Heart right ventricle (tissue), 16 donors: ENCODE measurements at places on chromosomes 7 and 10. TPM values are rescaled to one million over a fixed set of nuclear protein-coding genes. Genes with fewer than 3 reads are reported as not detected.

DNA sequence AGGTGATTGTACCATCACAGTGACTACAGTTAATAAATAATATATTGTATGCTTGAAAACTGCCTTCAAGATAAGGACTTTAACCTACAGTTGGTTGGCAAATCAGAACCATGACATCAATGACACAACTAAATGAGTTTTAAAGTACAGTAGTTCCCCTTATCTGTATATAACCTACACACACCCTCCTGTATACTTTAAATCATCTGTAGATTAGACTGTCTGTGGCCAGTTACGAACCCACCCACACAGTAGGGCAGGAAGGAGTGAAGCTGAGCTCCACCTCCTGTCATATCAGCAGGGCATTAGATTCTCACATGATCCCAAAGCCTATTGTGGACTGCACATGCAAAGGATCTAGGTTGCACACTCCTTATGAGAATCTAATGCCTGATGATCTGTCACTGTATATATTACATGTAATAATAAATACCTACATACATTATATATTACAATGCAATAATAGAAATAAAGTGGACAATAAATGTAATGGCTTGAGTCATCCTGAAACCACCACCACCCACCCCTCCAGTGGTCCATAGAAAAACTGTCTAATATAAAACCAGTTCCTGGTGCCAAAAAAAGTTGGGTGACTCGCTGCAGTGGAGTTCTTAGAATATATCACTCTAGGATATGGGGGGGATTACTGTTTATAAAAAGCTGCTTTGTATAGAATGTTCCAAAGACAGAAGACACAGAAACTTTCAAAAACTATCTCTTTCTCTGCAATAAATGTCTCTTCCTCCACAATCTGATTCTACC is 5.6 kb downstream of the TPK1 start:
- H3K27ac ChIP-seq = no peak overlapping the region
- H3K27me3 ChIP-seq = no peaks in the 10 kb centered on the region
- no peaks in the 10 kb centered on the region for H3K36me3 ChIP-seq
- no peak overlapping the region for H3K4me3 ChIP-seq

- no peaks in the 10 kb centered on the region for H3K36me3 ChIP-seq
- H3K27ac ChIP-seq = no peak overlapping the region
- no peaks in the 10 kb centered on the region for H3K4me1 ChIP-seq
- DNase-seq = no peak
These were observed 129.0 kb upstream of the TCF7L2 start for GRCh38 chr10:112821038-112821437.

DNA sequence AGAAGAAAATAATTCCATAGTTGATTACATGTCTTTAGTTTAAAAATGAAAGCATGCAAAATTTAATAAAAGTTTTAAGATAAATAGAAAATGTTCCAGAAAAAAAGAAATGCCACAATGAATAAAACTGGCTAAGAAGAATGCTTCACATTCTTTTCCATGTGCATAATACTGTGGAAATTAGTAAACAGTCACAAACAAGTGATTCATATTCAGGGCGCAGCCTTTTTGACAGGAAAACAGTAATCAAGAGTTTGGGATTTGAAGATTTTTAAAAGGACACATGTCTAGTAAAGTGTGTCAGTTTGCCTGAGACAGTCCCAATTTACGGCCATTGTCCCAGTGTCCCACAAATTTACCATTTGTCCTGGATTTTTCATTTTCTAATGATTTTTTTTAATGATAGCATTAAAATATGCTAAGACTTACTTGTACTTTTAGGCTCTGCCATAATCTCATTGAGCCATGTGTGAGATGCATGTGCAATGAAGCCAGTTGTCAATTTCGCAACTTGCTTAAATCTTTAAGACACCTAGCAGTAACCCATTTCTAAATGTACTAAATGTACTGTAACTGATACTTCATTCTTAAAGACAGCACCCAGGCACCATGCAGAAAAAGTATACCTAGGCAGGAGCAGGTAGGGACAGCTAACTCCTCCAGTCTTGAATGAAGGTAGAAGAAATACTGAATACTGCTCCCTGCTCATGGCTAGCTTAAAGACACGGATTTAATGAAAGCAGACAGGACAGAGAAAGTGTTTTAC is 46.9 kb downstream of the ZNF438 start:
- peaks cover 35% of the 10 kb centered on the region for H3K4me1 ChIP-seq
- H3K36me3 ChIP-seq = no peaks in the 10 kb centered on the region
- H3K27ac ChIP-seq = peak overlapping the region; percentile 17
- H3K27me3 ChIP-seq = no peaks in the 10 kb centered on the region

GRCh38 chr10:5644930-5645329 is 21.5 kb downstream of the ASB13 start:
- H3K4me3 ChIP-seq = no peak overlapping the region
- peak overlapping the region; percentile 81 for H3K27ac ChIP-seq
- DNase-seq = no peak
- H3K27me3 ChIP-seq = no peaks in the 10 kb centered on the region

- H3K4me1 ChIP-seq = no peaks in the 10 kb centered on the region
- H3K27me3 ChIP-seq = no peaks in the 10 kb centered on the region
These were observed 75.2 kb downstream of the PPP1R3C start for GRCh38 chr10:91557651-91558111.

DNA sequence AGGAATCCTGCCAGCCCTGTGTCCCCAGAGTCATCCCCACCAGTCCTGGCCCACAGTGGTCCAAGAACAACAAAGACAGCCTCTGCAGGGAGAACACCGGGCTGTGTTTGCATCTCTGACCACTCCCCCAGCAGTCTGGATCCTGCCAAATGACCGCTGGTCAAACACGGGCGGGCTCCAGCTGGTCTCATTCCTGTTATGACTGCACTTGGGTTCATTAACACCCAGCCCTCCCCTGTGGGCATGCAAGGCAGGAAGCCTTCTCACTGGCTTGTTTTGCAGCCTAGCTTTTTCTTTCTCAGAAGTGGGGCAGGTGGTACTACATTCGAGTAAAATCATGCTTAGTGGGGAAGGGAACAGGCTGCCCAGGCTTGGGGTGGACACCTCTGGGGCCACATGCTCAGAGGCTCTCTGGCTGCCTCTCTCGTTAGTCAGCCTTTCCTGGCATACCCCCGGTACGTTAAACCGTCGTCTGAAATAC is 190.0 kb downstream of the PLXNA4 start:
- H3K4me1 ChIP-seq = no peaks in the 10 kb centered on the region
- H3K36me3 ChIP-seq = no peaks in the 10 kb centered on the region
- peak; percentile 38 for DNase-seq
- H3K27me3 ChIP-seq = no peaks in the 10 kb centered on the region
- H3K4me3 ChIP-seq = no peak overlapping the region

DNA sequence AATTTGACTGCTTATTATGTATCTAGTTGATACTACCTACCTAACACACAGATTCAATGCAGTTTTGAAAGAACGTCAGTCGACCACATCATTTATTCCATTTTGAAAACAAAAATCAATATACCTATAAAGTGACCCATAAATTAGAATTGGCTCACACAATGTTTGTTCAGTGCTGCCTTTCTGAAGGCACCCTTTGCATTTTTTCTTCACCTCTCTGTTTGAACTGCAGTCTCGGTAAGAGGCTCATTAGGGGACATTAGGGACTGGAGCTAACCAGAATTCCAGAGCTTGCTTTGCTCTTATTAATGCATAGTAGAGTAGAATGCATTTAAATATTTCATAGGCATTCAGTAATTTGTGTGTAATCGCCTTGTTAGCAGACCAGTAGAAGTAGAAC is 234.1 kb downstream of the FOXP2 start:
- H3K36me3 ChIP-seq = no peaks in the 10 kb centered on the region
- H3K27me3 ChIP-seq = no peaks in the 10 kb centered on the region

GRCh38 chr10:73746721-73747120 is 2.5 kb downstream of the SEC24C start:
- no peak for DNase-seq
- no peak overlapping the region for H3K4me3 ChIP-seq
- no peaks in the 10 kb centered on the region for H3K27me3 ChIP-seq
- no peak overlapping the region for H3K27ac ChIP-seq

- H3K27me3 ChIP-seq = no peaks in the 10 kb centered on the region
- H3K27ac ChIP-seq = no peak overlapping the region
- no peak for DNase-seq
- H3K36me3 ChIP-seq = no peaks in the 10 kb centered on the region
- H3K4me1 ChIP-seq = no peaks in the 10 kb centered on the region
- H3K4me3 ChIP-seq = no peak overlapping the region
These were observed 728.8 kb upstream of the IGFBP3 start for GRCh38 chr7:46649876-46650275.

DNA sequence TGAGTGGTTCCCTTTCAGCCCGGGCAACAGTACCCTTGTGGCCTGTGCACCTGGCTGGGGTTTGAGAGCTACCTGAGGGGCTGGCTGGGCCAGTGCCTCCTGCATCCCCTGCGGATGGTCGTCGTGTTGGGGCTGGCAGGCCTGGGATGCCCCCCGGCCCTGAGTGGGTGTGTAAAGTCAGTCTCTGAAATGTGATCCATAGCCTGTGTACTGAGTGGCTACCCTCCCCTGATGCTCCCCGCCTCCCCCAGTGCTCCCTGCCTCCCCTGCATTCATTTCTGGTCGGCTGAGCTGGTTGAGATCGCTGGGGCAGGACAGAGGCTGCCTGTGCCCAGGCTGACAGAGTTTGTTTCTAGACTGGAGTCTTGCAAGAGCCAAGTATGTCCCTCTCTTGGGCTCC is 9.3 kb downstream of the ZNF316 start:
- H3K27ac ChIP-seq = no peak overlapping the region
- H3K4me3 ChIP-seq = no peak overlapping the region
- H3K27me3 ChIP-seq = no peaks in the 10 kb centered on the region
- DNase-seq = no peak
- H3K4me1 ChIP-seq = no peaks in the 10 kb centered on the region

DNA sequence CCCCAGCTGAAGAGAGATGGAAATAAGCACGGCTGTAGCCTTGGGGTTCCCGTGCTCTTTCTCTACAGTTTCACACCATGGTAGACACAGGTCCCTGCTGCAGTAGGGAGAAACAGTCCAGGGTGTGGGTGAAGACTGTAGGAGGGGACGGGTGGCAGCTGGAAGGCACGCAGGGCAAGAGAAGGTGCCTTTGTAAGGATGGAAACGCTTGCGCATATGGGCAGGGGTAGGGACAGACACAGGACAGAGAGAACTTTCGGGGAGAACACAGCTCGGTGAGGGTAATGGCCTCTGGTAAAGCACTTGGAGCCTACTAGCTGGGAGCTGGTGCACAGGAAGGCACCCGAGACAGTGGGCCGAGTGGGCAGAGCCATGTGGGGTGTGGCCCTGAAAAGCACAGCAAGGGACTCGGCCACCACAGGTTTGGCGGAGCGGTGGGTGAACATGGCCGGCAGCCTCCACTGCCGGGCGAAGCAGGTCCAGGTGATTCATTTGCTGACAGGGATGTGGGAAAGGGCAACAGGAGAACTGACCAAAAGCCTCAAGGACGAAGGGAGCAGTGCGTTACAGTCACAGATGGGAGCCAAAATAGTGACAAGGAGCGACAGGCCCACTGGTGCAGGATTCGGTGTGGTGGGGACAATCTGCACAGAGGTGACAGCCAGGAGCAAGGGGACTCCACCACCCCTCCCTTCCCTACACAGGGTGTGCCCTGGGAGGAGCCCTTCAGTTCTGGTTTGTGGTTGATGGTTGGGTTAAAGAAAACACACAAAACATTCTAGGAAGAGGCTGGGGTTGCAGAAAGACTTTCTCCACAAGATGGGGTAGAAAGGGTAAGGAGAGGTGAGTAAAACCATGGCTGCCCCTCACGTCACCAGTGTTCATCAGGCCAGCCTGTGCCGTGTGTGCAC is 97.1 kb downstream of the VOPP1 start:
- peaks cover under 1% of the 10 kb centered on the region for H3K4me1 ChIP-seq
- no peak for DNase-seq

DNA sequence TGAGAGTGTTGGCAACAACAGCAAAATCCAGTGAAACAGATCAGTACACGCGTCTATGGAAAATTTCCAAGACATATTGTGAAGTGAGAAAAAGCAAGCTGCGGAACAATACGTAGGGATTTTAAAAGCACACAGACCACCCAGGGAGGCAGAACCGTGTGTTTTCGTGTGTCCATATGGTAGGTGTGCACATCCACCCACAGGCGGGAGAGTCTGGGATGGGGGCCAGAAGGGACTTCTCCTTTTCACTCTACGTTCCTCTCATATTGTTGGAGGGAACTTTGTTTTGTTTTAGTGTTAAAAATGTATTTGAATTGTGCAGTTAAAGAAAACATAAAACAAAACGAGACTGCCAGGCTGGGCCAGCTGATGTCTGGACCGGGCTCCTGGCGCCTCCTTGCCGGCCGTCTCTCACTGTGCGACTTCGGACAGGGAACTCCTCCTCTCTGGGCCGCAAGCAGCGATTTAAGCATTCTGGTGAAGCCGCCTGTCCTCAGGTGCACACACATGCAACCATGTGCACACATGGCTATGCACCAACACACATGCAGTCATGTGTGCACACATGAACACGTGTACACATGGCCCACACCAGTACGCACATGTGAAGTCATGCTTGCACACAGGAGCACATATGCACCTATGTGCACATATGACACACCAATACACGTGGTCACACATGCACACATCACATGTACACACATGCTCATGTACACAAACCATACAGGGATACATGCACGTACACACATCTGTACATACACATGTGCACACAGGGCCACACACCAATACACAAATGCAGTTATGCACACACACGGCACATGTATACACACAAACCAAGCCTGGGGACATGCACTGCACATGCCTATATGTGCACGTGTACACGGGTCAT is 141.1 kb downstream of the ELFN1 start:
- H3K4me3 ChIP-seq = no peak overlapping the region
- no peak overlapping the region for H3K27ac ChIP-seq
- no peaks in the 10 kb centered on the region for H3K27me3 ChIP-seq
- peaks cover 17% of the 10 kb centered on the region for H3K4me1 ChIP-seq
- DNase-seq = no peak
- no peaks in the 10 kb centered on the region for H3K36me3 ChIP-seq

- no peak overlapping the region for H3K4me3 ChIP-seq
- H3K27ac ChIP-seq = no peak overlapping the region
- no peaks in the 10 kb centered on the region for H3K27me3 ChIP-seq
- no peak for DNase-seq
- H3K4me1 ChIP-seq = no peaks in the 10 kb centered on the region
These were observed 22.1 kb downstream of the EXOC4 start for GRCh38 chr7:133275008-133275407.

DNA sequence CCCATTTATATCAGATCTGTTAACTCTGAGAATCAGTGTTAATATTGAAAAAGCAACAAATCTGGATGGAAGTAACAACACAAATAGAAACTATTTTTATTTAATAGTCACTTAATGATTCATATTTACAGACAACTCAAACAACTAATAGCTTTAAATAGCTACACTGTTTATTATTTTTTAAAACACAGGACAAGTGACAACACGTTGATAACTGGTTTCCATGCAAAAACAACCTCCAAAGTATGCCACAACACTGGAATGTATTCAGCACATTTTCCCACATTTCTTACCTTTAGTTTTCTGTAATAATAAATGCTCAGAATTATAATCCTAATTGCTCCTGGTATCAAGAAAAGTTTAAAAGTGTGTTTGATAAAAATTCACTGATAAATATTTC is 4.0 kb downstream of the SNX13 start:
- no peak for DNase-seq
- no peaks in the 10 kb centered on the region for H3K36me3 ChIP-seq
- peaks cover 79% of the 10 kb centered on the region for H3K4me1 ChIP-seq
- no peaks in the 10 kb centered on the region for H3K27me3 ChIP-seq

ZNF425 gene
- 0.52 TPM for total RNA-seq

PRSS1 gene
- 3.0 TPM for total RNA-seq

ACTL6B gene
- not detected for total RNA-seq

STEAP1 gene
- 1.6 TPM for total RNA-seq

PAPOLB gene
- total RNA-seq = 0.21 TPM

MRC1 gene
- 10.8 TPM for total RNA-seq

PLEKHS1 gene
- total RNA-seq = not detected

ZNF398 gene
- 6.6 TPM for total RNA-seq
